ENCODE measurements at places on chromosomes 13 and 19.

DNA sequence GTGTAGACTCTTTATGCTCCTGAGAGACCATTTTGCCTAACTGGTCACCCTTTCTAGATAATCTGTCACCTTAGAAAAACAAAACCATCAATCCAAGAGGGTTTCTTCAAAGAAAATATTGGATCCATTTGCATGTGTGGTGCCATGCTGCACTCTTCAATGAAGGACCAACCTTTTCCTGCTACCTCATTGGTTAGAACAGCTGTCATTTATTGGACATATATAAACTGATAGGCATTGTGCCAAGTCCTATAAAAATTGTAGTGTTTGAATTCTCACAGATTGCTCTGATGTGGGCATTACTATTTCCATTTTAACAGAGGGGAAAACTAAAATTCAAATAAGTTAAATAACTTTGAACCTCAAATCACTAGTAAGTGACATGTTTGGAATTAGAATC, 333.2 kb downstream of the MYO16 start:
- no peak for DNase-seq

- DNase-seq: peak; percentile 62
Measured at GRCh38 chr19:13872695-13873389, 4.1 kb upstream of the NANOS3 start.

DNA sequence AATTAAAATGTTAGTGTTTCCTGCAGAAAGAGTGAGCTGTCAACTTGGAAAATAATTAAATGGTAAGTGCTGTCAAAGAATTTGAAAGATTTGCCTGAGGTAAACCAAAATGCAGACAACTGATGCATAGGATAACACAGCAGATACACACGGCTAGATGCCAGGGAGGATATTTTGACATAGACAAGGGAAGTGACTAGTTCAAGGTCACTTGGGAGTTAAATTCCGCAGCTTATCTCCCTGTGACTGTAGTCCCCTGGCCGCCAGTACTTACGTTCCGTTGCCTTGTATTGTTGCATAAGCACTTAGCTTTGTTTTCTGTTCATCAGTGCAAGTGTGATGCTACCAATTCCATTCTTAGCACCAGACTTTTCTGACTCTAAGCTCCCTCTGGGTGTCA, 247.3 kb upstream of the MAB21L1 start:
- no peak for DNase-seq

DNA sequence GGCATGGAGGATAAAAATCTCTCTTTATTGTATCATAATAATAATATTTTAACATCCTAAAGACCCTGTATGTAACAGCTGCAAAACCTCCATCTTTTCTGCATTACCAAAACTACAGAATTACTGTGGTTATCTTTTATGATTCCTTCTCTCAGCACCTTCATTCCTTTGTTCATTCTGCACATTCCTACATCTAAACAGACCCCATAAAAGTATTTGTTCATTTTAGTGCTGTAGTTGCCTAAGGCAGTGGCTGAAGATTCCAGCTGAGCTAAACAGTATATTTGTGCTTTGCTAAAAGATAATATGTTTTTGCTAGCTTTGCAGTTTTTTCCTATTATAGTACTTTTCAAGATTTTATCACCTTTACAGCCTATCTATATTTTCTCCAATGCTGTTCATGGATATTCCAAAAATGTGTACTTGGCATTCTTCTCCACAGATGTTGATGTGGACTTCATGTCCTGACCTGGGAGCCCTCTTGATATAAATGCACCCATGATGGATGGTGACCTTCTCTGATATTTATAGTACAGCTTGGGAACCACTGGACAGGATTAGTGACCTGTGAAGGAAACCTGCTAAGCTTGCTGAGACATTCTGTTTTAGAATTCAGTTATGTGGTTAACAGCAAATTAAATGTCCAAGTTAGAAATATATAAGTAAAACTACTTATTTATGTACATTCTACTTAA, 2832.9 kb upstream of the PCDH20 start:
- no peak for DNase-seq

Data from colonic mucosa (tissue), 4 donors.